ENCODE measurements at places on chromosomes 1 and 21.

DNA sequence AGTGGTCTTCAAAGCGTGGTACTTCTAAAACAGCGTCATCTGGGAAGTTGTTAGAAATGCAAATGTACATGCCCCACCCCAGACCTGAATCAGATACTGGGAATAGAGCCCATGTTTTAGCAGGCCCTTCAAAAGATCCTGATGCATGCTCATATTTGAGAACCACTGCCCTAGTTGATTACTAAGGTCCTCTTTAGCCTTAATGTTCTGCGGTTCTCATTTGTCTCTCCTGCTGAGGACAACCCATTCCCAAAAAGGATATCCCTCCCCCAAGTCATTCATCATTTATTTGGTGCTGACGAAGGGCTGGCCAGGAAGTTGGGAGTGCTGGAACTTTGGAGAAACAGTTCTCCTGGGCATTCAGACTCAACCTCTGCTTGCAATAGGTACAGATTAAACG lies 92.4 kb upstream of the RALGPS2 start:
- DNase-seq: no peak

DNA sequence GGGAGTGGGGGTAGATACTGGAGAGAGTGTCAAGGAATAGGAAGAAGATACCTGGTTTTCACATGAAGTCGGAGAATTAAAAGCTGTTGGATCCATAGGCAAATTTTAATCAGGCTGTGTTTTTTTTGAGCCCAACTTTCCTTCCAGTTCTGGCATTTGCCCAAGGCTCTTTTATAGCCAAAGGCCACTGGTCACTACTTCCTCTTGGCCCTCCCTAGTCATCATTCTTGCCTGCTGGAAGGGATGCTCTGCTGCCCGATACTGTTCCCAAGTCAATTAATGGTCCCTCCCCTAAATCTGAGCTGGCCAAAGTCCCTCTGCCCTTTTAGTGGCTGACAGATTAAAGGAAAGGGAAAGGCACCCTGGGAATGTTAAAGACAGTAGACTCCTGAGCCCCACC lies 102.8 kb upstream of the ZNF648 start:
- DNase-seq: no peak

DNA sequence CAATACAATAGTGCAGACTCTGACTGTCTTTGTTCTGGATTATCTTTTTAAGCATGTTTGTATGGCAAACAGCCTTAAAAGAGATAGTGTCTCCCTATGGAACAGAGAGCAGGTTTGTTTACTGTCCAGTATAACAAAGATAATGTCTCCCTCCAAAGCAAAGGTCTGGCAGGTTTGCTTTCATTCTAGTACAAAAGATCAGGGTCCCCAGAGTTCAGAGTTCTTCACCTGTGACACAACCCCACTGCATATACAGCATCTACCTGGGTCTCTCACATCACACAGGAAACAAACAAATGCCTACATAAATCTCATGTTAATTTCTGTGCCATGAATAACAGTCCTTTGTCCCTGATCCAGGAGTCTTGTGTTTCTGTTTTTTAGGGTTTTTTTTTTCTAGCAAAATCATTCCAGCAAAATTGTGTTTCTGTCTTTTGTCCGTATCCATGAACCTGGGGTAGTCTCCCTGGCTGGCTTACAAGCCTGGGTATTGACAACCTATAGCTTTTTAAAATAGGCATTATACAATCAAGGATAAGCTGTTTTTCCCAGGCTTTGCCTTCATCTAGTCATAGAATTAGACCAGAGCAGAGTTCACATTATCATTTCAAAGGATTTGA lies 89.4 kb upstream of the PTBP2 start:
- no peak for DNase-seq

GRCh38 chr1:234562334-234562733 lies 47.6 kb downstream of the IRF2BP2 start:
- no peak for DNase-seq

- DNase-seq: no peak
These were observed 716 bp downstream of the INAVA start for GRCh38 chr1:200895443-200895789.

- DNase-seq: no peak
These were observed 4.9 kb downstream of the MOB3C start for GRCh38 chr1:46611691-46612221.

DNA sequence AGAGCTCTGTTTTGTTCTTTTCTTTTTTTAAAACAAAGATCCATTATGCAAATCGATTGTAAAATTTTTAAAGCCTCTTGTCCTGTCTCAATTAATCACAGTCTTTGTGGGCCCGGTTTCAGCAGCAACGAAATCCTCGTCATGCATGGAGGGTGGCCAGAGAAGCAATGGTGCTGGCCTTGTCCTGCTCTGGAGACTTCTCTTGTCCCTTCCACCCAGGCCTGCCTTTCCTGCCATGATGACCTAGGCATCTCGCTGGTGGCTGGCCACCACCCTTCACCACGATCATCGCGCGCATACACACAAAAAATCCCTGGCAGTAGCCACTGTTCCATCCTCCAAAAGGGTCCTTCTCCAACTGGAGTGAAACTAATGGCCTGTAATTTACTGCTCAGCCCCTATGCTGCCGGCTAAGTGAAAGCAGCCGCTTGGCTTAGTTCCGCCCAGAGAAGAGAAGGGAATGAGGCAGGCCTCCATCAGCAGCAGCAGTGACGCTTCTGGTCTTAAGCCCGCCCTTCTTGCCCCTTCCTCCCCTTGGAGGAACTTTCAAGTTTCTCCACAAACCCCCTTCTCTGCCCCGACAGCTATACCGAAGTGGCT lies 309.5 kb downstream of the NPHP4 start:
- no peak for DNase-seq

GRCh38 chr1:101841824-101842223 lies 154.9 kb downstream of the OLFM3 start:
- DNase-seq: no peak

Measured in stimulated activated CD8-positive, alpha-beta memory T cell treated with anti-CD3 and anti-CD28 coated beads, Interleukin-15, amount 100 ng/mL, for 1 hour (primary cell).